ENCODE measurements at places on chromosomes 6 and 20.

DNA sequence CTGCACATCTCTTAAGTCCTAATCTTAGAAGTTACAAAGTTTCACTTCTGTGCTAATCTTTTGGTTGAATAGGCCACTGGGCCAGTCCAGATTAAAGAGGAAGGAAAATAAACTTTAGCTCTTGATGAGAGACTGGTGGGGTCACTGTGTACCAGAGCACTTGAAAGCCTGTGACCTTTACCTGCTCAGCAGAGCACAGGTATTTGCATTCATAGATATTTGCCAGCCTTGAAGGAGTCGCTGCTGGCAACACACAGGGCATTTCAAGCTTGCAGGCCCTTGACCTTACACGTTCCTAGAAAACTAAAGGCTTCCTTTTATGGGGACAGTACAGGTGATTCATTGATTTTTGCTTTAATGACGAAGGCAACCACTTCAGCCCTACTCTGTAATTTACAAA lies 108.4 kb upstream of the SLC22A23 start:
- no peak for DNase-seq

GRCh38 chr20:47815866-47816265 lies 30.6 kb upstream of the SULF2 start:
- DNase-seq, result no peak

DNA sequence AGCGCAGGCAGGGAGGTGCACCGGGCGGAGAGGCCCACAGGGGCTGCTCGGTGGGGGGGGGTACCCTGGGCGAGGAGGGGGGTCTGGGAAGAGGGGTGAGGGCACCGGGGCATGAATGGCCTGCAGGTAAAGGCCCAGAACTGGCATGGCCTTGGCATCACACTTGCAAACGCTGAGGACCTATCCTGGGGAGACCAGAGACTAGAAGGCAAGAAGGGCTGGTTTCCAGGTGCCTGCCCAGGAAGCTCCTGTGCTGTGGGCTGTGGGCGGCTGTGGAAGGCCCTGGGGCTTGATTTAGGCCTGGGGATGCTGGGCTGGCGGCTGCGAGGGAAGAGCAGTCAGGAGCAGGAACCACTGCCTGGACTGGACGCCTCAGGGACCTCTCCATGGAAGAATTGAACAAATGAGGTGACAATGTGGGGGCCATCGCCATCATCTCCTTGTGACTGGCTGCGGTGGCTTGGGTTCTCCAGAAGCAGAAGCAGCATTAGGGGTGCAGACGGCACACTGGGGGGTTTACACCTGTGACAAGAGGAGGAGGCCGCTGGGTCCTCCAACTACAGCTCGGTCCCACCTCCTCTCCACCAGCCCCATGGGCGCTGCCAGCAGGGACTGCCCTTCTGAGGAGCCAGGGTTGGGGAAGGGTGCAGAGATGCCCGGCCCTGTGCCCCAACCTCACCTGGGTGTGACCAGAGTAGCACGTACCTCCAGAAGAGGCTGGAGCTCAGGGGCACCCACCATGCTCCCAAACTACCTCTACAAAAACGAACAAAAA lies 32.1 kb upstream of the IRF4 start:
- DNase-seq, result no peak

DNA sequence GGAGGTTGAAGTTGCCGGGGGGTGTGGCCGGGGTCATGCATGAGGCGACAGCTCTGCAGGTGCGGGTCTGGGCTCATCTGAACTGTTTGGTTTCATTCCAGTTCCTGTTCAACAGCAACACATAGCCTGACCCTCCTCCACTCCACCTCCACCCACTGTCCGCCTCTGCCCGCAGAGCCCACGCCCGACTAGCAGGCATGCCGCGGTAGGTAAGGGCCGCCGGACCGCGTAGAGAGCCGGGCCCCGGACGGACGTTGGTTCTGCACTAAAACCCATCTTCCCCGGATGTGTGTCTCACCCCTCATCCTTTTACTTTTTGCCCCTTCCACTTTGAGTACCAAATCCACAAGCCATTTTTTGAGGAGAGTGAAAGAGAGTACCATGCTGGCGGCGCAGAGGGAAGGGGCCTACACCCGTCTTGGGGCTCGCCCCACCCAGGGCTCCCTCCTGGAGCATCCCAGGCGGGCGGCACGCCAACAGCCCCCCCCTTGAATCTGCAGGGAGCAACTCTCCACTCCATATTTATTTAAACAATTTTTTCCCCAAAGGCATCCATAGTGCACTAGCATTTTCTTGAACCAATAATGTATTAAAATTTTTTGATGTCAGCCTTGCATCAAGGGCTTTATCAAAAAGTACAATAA lies 72.5 kb downstream of the PTPN1 start:
- no peak for DNase-seq

DNA sequence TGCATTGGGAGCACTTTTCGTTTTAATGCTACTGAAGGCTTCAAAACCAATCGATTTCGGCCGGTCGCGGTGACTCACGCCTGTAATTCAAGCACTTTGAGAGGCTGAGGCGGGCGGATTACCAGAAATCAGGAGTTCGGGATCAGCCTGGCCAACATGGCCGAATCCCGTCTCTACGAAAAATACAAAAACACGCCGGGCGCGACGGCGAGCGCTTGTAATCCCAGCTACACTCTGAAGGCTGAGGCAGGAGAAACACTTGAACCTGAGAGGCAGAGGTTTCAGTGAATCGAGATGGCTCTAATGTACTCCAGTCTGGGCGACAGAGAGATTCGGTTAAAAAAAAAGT lies 58.4 kb downstream of the TRIM38 start:
- DNase-seq, result peak; percentile 87

DNA sequence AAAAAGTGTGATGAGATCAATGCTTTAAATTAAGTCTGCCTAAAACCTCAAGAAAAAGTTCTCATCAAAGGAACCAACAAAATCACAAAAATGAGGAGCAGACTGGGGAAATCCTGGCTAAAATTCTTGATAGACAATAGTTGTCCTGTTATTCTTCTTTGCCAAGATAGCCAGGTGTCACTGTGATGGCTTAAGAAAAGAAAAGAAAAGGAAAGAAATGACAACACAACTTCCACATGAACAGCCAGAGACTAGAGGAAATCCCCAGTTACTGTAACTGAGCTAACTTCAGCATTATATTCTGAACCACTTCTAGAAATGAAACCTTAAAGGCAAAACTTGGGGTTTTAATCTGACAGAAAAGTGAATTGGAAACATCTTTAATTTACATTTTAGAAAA lies 129.6 kb downstream of the CD24 start:
- no peak for DNase-seq

GRCh38 chr20:1396264-1396663 lies 3.4 kb upstream of the FKBP1A start:
- no peak for DNase-seq

GRCh38 chr6:13689511-13690256 lies 22.0 kb downstream of the RANBP9 start:
- DNase-seq, result no peak

DNA sequence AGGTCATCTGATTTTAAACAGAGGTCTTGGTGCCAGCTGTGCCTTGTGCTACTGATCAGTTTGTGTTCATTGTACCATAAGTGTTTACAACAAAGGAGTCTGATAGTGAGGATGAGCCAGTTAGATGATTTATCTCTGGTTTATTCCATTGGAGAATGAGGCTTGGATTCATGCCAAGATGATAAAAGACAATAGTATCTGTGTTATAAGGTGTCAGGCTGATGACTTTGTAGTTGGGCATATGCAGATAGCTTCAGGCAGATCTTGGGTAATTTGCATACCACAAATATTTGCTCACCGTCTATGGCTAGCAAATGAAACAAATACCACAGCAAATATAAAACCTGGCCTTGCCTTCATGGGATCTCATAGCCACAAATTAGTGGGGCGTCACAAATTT lies 43.3 kb upstream of the PHACTR2 start:
- no peak for DNase-seq

DNA sequence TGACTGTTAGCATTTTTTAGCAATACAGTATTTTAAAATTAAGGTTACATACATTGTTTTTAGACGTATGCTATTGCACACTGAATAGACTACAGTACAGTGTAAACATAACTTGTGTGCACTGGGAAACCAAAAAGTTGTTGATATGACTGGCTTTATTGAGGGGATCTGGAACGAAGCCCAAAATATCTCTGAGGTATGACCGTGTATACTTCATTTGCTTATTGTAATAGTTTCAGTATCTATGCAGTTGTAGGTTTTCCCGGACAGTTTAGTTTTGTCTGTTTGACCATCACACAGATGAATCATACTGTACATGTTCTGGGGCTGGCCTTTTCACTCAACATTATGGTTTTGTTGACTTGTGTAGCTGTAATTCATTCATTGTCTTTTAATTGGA lies 6.9 kb upstream of the ZBTB12 start:
- DNase-seq, result no peak

GRCh38 chr20:38952153-38952552 lies 10.0 kb upstream of the DHX35 start:
- no peak for DNase-seq

DNA sequence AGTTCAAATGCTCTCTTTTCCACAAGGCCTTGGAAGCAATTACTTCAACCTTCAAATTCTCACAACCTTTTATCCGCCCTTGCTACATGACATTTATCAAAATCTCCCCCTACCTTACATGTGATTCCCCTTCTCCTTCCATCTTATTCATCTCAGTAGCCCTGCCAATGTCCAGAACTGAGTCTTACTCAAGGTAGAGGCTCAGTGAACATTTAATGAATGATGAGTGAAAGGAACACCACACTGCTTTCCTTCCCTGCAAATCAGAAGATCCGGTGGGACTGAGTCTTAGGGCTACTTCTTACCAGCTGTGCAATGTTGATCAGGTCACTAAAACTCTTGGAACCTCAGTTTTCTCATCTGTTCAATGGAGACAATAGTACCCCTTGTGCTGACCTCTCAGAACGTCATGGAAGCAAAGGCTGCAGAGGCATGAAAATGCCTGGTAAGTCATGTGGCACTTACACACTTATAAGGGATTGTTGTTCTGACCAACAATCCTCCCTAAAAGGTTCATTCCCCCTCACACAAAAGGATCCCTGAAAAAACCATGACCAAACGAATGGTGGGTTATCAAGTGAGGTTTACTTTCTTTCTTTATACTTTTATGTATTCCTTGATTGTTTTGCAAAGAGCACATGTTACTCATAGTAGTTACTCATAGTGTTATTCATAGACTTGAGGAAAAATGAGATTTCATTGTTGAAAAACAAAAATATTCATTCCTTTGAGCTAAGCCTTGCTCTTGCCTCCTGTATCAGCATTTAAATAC lies 6.5 kb downstream of the MDGA1 start:
- DNase-seq, result no peak

DNA sequence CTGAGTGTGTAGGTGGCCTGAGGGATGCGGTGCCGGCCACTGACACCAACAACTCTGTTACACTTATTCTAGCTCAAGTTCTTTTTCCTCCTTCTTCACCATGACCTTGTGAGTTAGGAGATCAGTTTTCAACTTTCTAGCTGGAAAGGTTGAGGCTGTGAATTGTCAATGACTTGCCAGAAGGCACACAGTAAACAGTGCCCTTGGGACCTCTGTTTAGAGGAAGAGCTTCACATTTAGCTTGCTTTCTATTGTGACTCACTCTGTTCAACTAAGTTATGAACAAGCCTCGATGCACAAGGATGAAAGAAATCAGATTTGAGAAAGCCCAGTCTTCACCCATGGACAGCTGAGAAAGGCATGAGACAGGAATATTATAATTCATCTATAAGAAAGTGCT lies 455.6 kb downstream of the MAFB start:
- no peak for DNase-seq

GRCh38 chr6:104462811-104463599 lies 396.7 kb downstream of the HACE1 start:
- DNase-seq, result no peak

- no peak for DNase-seq
Observed at GRCh38 chr6:34017106-34017805, 128.6 kb downstream of the GRM4 start.

- DNase-seq, result no peak
Observed at GRCh38 chr6:26536571-26537159, 1.5 kb upstream of the HMGN4 start.

DNA sequence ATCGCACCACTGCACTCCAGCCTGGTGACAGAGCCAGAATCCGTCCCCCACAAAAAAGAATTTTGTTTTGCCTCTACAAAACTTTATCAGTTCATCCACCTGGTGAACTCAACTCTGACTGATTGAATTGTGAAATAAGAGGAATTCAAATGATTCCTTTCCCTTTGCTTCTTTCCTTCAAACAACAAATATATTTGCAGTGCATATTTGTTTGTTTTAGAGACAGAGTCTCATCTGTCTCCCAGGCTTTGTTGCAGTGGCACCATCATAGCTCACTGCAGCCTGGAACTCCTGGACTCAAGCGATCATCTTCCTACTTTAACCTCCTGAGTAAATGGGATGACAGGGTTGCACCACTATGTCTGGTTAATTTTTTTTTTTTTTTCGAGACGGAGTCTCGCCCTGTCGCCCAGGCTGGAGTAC lies 23.2 kb upstream of the PIM1 start:
- DNase-seq, result no peak

DNA sequence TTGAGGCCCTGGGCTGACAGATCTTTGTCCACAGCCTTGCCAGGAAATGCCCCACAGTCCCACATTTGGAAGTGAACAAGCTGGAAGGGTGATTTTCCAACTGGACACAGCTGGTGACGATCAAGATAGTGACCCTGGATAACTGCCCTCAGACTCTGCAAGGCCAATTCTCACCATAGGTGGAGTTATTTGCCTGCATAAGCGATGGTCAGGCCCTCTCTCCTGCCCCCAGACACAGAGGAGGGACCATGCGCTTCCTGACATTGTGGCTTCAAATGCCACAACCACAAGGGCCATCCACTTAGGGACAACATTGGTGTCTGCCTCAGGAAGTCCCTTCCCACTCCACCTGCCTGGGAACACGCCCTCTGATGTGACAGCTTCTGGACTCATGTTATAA lies 96.0 kb downstream of the JPH2 start:
- DNase-seq, result no peak

DNA sequence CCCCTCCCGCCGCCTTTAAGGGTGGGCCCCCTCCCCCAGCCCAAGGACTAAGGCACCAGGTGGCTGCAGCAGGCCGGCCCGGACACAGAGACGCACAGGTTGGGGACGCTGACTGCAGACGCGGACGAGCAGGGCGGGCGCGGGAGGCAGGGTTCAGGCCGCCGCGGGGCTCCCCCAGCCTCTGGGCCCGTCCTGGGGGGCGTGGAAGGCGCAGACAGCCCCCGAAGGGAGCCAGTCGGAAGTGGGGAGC lies 9.3 kb downstream of the DUSP15 start:
- DNase-seq, result no peak

GRCh38 chr6:12761376-12762115 lies 45.0 kb downstream of the PHACTR1 start:
- DNase-seq, result no peak

- DNase-seq, result no peak
Observed at GRCh38 chr6:137970368-137970767, 103.3 kb downstream of the TNFAIP3 start.

- no peak for DNase-seq
Observed at GRCh38 chr6:157753291-157753690, 69.8 kb upstream of the SNX9 start.

GRCh38 chr6:137861550-137862337 lies 5.3 kb upstream of the TNFAIP3 start:
- no peak for DNase-seq

All from coronary artery (tissue), 2 donors.